Left lobe of liver (tissue), 2 donors: ENCODE measurements at places on chromosomes 1 and 21. TPM values are rescaled to one million over a fixed set of nuclear protein-coding genes. Genes with fewer than 3 reads are reported as not detected.

- no peak for DNase-seq
Observed at GRCh38 chr1:228695015-228695955, 40.0 kb upstream of the RHOU start.

PPM1J gene
- total RNA-seq, result 0.33 TPM

BRDT gene
- not detected for total RNA-seq

UTS2 gene
- total RNA-seq, result not detected

DNA sequence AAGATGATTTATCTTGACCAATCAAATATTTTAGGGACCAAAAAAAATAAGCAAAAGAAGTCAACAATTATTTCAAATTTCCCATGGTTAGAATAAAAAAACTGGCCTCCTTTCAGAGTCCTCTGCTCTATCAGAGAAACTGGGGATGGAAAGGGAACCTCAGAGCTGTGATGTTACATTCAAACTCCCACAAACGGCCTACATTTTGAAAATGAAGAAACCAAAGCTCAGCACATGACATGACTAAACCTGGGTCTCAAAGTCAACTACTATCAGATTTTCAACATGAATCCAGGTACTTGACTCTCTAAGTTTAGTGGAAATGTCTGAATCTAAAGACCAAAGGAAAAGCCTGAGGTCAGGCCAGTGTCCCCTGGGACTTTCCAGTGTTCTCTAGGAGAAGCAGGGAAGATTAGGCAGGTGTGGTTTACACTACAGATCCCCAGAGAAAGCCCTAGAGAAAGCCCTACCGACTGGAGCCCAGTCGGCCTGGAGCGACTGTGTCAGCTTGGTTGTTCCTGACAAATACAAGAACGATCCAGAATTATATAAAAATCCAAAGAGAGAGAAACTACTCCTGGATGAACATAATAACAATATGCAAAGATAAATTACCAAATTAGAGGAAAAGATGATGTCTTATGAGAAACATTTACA lies 24.8 kb downstream of the JAK1 start:
- no peak for DNase-seq

GRCh38 chr1:96492236-96492635 lies 229.3 kb upstream of the PTBP2 start:
- DNase-seq, result no peak

DNA sequence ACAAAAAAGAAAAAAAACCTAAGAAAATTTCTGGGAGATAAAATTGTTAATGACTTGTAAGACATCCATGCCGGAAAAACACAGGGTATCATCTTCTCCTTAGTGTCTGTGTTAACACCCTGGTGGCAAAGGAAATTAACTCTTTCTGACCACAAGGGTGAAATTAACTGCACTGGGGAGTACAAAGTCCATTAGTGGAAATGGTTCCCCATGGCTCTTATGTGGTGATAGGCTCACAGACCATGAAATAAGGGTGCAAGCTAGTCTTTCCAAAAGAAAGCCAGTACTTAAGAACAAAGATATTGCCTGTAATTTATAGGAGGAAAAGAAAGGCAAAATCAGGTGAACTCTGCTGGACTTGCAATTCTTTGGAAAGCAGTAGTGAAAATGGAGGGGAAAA lies 185.4 kb downstream of the LRRIQ3 start:
- DNase-seq, result no peak

CDC20 gene
- total RNA-seq, result 0.78 TPM

DNA sequence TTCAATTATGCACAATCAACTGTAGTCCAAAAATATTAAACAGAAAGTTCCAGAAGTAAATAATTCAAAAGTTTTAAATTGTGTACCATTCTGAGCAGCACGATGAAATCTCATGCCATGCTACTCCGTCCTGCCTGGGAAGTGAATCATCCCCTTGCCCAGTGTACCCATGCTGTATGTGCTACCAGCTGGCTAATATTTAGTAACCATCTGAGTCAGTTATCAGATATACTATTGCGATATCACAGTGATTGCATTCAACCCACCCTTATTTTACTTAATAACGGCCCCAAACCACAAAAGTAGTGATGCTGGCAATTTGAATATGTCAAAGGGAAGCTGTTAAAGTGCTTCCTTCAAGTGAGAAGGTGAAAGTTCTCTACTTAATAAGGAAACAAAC lies 56.2 kb downstream of the EVI5 start:
- no peak for DNase-seq

DNA sequence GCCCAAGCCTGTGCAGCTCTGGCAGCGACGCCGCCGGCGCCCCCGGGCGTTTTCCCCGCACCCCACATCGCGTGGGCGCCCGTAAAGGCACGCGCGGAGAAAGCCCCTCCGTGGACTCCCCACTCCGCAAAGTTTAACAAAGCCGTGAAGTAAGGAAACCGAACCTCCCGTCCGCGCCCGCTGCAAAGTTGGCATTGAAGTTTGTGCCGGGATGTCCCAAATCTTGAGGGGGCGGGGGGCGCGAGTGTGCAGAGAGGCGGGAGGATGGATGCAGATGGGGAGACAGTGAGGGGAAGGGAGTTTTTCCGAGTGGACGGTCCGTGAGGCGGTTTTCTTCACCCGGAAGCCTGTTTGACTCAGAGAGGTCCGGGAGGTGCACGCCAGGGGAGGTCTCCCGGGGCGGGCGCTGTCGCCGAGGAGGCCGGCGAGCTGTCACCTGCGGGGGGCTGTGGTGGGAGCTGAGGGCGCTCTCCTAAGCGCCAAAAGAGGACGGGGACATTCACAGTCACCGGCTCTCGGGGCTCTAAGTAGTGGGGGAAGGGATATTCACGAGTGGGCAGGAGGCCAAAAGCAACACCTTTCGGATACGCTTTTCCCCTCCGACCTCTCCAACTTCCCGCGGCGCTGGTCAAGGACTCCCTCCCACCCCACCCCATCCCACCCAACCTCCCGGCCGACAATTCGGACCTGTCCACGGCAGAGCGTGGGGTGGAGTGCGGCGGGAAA lies 1.3 kb downstream of the WLS start:
- DNase-seq, result peak; percentile 47

DNA sequence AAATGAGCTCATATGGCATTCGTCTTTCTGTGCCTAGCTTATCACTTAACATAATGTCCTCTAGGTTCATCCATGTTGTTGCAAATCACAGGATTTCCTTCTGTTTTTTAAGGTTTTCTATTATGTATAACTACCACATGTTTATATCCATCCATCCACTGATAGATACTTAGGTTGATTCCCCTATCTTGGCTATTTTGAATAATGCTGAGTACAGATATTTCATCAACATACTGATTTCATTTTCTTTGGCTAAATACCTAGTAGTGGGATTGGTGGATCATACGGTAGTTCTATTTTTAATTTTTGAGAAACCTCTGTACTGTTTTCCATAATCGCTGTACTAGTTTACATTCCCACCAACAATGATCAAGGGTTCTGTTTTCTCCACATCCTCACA lies 45.0 kb downstream of the GORAB start:
- no peak for DNase-seq

GRCh38 chr1:214290424-214291037 lies 9.6 kb downstream of the SMYD2 start:
- no peak for DNase-seq

DNA sequence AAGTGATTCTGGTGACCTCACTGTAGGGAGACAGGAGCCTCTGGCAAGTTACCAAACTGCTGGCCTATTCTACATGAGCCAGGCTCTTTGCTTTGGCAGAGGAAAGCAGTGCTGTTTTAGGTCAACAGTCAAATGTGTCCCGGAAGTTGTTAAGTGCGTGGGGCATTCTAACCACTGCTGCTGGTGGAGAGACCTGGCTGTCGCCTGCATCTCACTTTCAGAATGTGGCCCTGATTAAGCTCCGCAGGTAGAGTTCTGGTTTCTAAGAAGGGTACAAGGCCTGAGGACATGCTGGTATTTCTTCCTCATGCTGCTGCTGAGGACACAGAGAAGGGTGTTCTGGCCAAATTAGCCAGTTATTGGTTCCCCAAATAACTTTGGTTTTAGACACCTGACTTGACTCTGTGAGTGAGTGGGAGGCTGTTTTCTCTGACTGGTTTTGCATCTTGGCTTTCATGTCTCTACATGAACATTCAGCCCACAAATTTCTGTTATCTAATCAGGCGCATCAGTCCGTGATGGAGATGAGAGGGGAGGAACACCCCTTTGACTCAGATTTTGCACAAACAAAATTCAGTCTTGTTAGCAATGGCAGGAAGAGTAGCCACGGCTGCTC lies 120.8 kb downstream of the LMO4 start:
- DNase-seq, result peak; percentile 79

SMPDL3B gene
- total RNA-seq, result 0.50 TPM

MCOLN3 gene
- 0.05 TPM for total RNA-seq

AMY1B gene
- not detected for total RNA-seq

DNA sequence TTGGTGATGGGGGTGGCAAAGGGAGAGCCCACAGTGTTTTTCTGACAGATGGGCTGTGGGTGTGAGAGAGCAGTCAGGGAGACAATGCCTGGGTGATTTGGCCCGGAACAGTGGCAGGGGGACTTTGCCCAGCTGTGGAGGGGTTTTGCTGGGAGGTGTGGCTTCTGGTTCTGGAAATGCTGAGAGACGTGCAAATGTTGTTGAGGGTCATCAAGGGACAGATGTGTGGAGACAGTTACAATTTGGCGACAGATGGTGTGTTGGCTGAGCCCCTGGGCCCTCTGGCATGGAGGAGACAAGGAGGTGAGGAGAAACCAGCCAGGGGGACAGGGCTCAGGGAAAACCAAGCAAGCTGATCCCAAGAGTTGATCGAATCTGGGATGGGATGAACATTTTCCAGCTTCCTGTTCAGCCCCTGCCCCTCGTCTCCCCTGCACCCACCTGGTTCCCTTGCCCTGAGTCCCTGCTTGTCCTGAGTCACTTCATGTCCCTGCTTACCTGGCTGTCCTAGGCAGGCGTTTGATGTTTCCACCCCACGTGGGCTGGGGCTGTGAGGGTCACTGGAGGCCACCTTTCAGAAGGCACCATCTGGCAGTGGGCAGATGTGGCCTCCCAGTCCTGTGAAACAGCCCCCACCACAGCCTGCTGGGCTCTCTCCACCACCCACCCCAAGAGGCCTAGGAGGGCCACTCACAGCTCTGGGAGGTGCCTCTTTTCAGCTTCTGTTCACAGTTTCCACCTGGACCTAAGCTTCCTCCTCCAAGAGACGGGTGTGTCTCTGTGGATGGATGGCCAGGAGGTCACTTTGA lies 15.8 kb upstream of the ZNF678 start:
- no peak for DNase-seq

DNA sequence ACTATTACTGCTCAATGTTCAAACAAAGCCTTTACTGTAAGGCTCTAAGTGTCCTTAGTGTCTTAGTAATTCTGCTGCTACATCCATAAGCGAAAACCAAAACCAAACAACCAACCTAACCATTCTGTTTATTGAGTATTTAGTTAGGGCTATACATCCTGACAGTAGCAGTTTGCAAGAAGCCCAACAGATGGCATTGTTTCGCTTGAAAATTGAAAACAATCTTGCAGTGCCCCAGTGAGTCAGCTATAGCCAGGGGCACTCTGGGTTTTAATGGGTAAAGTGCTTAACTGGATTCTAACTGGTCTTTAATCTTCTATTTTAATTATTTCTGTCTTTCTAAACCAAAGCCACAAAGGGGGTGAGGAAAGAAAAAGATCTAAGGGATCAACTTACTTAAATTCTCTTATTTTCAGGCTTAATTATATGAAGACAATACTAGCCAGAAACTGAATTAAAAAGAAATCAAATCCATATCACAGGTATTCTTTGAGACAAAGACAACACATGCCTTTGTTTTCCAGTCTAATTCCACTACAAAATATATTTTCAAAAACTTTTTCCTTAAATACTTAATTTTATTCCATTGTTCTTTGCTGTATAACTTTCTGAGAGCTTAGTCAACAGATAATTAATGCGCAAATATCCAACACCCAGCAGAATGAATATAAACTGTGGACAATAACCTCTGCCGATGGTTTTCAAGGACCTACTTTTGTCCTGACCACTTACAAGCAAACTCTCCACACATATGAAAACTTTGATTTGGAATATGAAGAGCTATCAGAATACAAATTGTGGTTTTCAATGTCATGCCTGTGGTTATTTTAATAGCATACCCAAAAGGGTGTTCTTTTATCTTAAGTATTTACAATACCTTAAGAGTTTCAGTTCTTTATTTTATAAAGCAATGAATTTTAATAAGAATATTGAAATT lies 15.2 kb downstream of the POGZ start:
- no peak for DNase-seq

DNA sequence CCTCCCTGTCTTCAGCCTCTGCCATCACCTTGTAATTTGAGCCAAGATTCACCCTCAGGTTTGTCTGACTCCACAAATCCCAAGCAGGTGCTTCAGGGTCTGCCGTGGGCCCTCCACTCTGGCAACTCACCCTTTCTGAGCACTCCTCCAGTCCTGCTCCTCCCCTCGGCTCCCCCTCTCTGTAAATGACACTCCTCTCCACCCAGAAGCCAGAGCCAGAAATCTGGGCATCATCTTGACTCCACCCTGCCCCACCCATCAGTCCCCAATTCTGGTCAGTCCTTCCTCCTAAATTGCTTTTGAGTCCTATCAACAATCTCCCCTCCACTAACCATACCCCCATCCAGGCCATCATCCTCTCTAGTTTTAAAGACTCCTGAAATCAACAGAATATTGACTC lies 40.5 kb downstream of the RCSD1 start:
- DNase-seq, result no peak

- DNase-seq, result no peak
Observed at GRCh38 chr1:243179720-243180119, 75.4 kb downstream of the CEP170 start.

DNA sequence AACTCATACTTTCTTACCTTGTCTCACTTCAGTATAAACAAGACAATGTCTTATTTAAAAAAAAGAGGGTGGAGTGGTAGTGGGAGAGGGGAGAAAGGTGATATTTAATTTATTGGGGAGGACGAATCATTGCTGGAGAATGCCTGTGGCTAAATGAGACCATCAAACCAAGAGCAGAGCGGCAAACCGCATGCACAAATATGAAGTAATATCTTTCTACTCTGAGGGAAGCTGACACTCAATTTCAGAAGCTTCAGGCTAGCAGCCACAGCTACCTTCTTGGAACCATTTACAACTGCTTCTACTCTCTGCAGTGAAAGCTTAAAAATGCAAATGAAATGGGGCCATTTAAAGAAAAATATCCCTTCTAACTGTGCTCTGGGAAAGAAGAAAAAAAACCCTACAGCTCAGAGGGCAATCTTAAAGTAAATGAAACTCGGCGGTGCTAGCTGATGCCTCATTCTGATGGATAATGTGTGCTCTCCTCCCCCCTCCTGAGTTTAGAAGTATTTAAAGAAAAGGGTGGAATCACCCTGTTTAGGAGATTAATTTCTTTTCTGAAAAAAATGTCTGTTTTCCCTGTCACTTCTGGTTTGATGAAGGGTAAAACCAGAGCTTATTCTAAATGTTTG lies 178.2 kb upstream of the CAMK1G start:
- no peak for DNase-seq

DNA sequence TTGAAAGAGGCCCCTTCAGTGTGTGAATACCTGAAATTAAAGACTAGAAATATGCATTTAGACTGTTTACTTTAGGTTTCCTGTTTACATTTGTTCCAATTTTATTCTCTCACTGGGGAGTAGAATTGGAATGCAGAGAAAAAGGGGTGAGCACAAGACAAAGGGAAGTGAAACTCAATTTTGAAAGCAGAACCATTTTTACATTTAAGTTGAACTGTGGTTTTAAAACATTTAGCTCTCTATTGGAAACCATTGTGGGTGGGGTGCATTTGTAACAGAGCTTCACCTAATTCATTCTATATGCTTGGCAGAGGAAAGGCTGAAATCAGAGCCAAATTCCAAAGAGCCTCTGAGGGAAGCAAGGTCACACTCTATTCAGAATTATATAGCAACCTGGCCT lies 235.3 kb upstream of the C1orf105 start:
- DNase-seq, result no peak

GRCh38 chr1:15272009-15272781 lies 25.2 kb downstream of the FHAD1 start:
- DNase-seq, result no peak

CELA3B gene
- 7.4 TPM for total RNA-seq

CACHD1 gene
- 1.0 TPM for total RNA-seq
